ENCODE measurements at places on chromosomes 3 and 15. TPM values are rescaled to one million over a fixed set of nuclear protein-coding genes. Genes with fewer than 3 reads are reported as not detected.

The GNB4 gene
- polyA plus RNA-seq, result 0.26 TPM

The NDN gene
- polyA plus RNA-seq, result not detected

The SOX14 gene
- polyA plus RNA-seq, result not detected

The PPP1R14D gene
- not detected for polyA plus RNA-seq

The LRRIQ4 gene
- not detected for polyA plus RNA-seq

The CLSTN2 gene
- not detected for polyA plus RNA-seq

The FBXO22 gene
- polyA plus RNA-seq, result 13.8 TPM

The ATP2B2 gene
- not detected for polyA plus RNA-seq

The GP9 gene
- not detected for polyA plus RNA-seq

The MTHFS gene
- polyA plus RNA-seq, result 62.9 TPM

The TRPM1 gene
- polyA plus RNA-seq, result not detected

The CPNE9 gene
- polyA plus RNA-seq, result not detected

The CLRN1 gene
- polyA plus RNA-seq, result not detected

The WDR93 gene
- not detected for polyA plus RNA-seq

GRCh38 chr3:73808862-73809509 lies 184.2 kb upstream of the PDZRN3 start:
- no peak for DNase-seq
- H3K4me1 ChIP-seq, result no peaks in the 10 kb centered on the region
- H3K4me3 ChIP-seq, result no peak overlapping the region
- no peak overlapping the region for H3K27ac ChIP-seq
- H3K36me3 ChIP-seq, result no peaks in the 10 kb centered on the region

- H3K27ac ChIP-seq, result no peak overlapping the region
- no peak overlapping the region for H3K4me3 ChIP-seq
These were observed 1017.4 kb downstream of the SI start for GRCh38 chr3:164060923-164061322.

DNA sequence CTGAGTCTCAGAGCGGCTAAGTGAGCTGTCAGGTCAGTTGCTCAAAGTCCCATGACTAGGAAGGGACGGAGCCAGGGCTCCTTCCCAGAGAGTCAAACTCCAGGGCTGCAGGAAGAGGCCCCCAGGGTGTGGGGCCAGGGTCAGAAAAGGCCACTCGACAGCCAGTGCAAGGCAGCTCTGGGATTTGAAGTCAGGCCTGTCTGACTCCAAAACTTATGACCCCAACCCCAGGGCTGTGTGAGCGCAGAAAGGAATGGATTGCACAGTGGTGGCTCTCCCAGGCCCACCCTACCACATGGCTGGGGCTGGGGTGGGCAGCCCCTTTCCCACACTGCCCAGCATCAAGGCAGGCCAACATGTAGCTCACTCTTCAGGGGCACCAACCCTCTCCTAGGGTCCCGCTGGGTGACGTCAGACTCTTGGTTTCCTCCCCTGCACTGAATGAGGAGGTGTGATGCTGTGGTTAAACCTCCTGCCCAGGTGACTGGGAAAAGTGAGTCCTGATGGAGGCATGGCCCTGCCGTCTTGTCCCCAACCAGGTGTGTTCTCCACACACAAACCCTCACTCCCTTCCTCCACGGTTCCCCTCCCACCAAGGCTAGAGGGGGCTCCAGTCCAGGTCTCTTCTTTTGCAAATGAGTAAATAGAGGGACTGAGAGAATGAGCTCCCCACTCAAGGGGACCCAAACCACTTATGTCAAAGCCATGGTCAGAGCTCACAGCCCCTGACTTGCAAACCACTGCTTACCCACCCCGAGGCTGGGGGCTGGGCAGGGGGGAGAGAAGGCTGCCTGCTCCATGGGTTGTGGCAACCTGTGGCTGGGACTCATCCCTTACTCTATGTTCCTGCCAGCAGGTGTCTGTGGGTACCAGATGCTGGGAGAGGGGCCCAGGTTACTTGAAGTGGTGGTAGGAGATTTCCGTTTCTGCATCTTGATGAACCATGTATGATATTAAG lies 23.8 kb upstream of the CORO2B start:
- H3K36me3 ChIP-seq, result no peaks in the 10 kb centered on the region
- H3K4me3 ChIP-seq, result no peak overlapping the region
- H3K27ac ChIP-seq, result no peak overlapping the region

DNA sequence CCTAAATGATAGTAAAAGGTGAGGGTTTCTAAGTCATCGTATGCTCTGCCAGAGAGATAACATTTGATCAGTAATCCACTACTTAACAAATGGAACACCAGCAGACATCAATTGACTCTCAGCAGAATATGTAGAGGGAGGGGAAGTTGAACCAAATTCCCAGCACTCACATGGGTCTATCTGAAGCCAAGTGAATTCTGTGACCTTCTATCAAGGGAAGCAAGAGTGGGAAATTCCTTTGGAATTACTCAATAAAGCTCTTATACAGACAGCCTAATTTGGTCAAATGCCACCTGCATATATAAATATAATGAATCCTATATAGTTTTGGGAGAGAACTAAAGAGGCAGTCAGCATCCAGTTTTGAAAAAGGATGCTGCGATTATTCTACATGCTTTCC lies 15.8 kb upstream of the KCNMB2 start:
- H3K4me1 ChIP-seq, result no peaks in the 10 kb centered on the region
- no peak overlapping the region for H3K4me3 ChIP-seq
- H3K36me3 ChIP-seq, result no peaks in the 10 kb centered on the region
- no peak overlapping the region for H3K27ac ChIP-seq

DNA sequence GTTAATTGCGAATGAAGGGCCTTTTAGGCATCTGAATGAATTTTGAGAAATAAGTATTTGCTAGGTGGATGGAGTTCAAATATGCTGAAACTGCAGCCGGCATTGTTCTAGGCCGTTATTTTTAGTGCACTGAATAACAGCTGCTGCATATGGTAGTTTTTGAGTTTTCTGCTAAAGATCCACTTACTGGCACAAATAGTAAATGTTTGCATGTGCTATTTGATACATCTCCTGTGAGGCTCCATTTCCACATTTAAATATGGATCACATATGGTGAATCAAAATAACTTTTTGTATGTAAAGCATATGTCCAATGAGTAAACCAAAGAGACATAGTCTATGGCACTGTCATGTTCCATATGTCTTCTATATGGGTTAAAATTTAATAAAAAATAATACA lies 56.7 kb upstream of the CNTN4 start:
- no peaks in the 10 kb centered on the region for H3K4me1 ChIP-seq
- no peak overlapping the region for H3K4me3 ChIP-seq
- DNase-seq, result no peak
- H3K27ac ChIP-seq, result no peak overlapping the region
- no peaks in the 10 kb centered on the region for H3K27me3 ChIP-seq

GRCh38 chr3:117128872-117129271 lies 419.3 kb downstream of the TUSC7 start:
- no peaks in the 10 kb centered on the region for H3K36me3 ChIP-seq
- H3K4me3 ChIP-seq, result no peak overlapping the region
- no peak overlapping the region for H3K27ac ChIP-seq
- DNase-seq, result no peak
- H3K4me1 ChIP-seq, result no peaks in the 10 kb centered on the region

- no peak overlapping the region for H3K4me3 ChIP-seq
- H3K27me3 ChIP-seq, result no peaks in the 10 kb centered on the region
- no peaks in the 10 kb centered on the region for H3K4me1 ChIP-seq
These were observed 201.7 kb downstream of the GAP43 start for GRCh38 chr3:115825046-115825445.

DNA sequence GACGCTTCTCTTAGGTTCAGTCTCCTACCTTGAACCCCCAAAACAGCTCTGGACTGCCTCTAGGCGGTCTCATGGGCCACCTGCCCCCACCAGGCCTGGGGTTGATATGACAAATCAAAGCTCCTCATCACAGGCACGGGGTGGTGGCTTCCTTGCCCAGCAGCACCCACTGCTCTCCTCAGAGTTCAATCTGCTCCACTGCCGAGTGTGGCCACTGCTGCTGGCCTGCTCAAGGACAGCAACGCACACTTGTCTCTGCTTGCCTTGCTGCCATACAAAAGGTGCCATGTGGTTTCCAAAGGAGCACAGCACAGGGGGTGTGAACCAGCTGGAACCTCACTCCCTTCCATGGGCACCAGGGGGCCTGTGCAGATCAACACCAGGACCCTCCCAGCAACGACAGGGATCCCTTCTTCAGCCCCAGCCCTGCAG lies 10.2 kb downstream of the KBTBD13 start:
- no peaks in the 10 kb centered on the region for H3K36me3 ChIP-seq
- H3K4me3 ChIP-seq, result no peak overlapping the region
- H3K27me3 ChIP-seq, result no peaks in the 10 kb centered on the region
- no peak overlapping the region for H3K27ac ChIP-seq
- no peak for DNase-seq

- H3K36me3 ChIP-seq, result no peaks in the 10 kb centered on the region
- H3K4me1 ChIP-seq, result no peaks in the 10 kb centered on the region
- no peaks in the 10 kb centered on the region for H3K27me3 ChIP-seq
- no peak overlapping the region for H3K4me3 ChIP-seq
- H3K27ac ChIP-seq, result no peak overlapping the region
- no peak for DNase-seq
These were observed 3.4 kb downstream of the TIMP4 start for GRCh38 chr3:12155264-12155663.

GRCh38 chr15:65883571-65883970 lies 14.3 kb downstream of the RAB11A start:
- DNase-seq, result no peak
- H3K4me3 ChIP-seq, result no peak overlapping the region
- peaks cover 65% of the 10 kb centered on the region for H3K4me1 ChIP-seq
- no peaks in the 10 kb centered on the region for H3K27me3 ChIP-seq
- no peak overlapping the region for H3K27ac ChIP-seq

DNA sequence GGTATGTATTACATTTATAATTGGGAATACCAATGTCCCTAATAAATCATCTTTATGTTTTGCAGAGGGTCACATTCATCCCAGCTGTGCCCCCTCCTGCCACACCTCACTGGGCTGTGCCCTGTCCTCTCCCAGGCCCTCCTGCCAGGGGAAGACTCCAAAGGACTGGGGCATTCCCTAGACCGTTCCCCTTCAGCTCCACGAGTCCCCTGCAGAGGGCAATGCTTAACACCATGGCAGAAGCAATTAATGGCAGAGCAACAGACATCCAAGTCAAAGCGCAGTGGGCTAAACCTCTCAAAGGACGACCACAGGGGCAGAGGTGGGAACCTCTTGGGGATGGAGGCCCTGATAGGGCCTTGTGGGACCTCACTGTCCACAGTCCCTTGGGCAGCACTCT lies 71.3 kb upstream of the SEC13 start:
- no peaks in the 10 kb centered on the region for H3K27me3 ChIP-seq
- no peak overlapping the region for H3K4me3 ChIP-seq
- no peak for DNase-seq

DNA sequence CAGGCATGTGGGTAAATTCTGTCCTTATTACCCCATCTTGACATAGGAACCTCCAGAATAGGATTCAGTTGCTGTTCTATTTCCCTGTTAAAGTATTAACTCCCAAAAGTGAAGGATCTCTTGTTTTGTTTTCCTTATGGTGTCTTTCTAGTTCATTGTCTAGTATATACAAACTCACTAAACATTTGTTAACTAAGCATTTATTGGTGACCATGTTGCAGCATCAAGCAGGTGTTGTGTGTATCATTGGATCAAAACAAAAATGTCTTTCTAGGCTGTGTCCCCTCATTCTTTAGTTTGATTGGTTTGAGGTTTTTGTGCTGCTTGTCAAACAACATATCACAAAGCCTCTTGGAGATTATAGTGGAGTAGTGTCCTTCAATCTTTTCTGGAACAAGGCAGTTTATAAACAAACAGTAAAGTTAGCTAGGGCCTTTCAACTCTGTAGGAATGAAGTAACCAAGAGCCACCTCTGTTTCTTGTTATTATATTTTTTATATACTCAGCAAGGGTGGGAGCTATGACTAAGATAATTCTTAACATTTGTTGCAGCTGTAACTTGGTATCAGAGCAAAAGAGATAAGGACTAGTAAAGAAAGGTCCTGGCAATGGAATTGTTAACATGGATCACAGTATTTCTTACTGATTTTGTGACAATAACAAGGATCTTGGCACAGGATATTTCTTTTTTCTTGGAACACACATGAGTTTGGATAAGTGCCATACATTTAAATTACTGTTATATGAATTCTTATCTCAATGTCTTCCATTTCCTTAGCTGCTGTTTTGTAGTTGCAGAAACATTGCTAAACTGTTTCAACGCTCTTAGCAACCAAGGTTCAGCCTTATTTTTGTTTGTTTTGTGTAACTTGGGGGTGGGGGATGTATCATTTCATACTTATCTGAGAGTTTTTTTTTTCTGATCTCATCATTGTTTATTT lies 49.3 kb downstream of the TMOD3 start:
- no peak overlapping the region for H3K4me3 ChIP-seq
- H3K4me1 ChIP-seq, result peaks cover 16% of the 10 kb centered on the region
- H3K36me3 ChIP-seq, result no peaks in the 10 kb centered on the region
- no peaks in the 10 kb centered on the region for H3K27me3 ChIP-seq
- H3K27ac ChIP-seq, result no peak overlapping the region

- DNase-seq, result no peak
- H3K27ac ChIP-seq, result no peak overlapping the region
- no peaks in the 10 kb centered on the region for H3K27me3 ChIP-seq
- no peak overlapping the region for H3K4me3 ChIP-seq
- H3K4me1 ChIP-seq, result no peaks in the 10 kb centered on the region
These were observed 216.7 kb upstream of the CFAP20DC start for GRCh38 chr3:59266551-59266950.

GRCh38 chr3:7876741-7877297 lies 624.8 kb upstream of the LMCD1 start:
- H3K36me3 ChIP-seq, result no peaks in the 10 kb centered on the region
- DNase-seq, result peak; percentile 81
- no peak overlapping the region for H3K4me3 ChIP-seq
- H3K4me1 ChIP-seq, result peaks cover 33% of the 10 kb centered on the region
- no peaks in the 10 kb centered on the region for H3K27me3 ChIP-seq

GRCh38 chr3:30649572-30650318 lies 43.3 kb downstream of the TGFBR2 start:
- H3K36me3 ChIP-seq, result peaks cover 49% of the 10 kb centered on the region
- no peak for DNase-seq
- no peaks in the 10 kb centered on the region for H3K27me3 ChIP-seq
- H3K4me3 ChIP-seq, result no peak overlapping the region
- H3K27ac ChIP-seq, result no peak overlapping the region

- H3K27me3 ChIP-seq, result peaks cover 41% of the 10 kb centered on the region
- H3K27ac ChIP-seq, result no peak overlapping the region
- H3K4me1 ChIP-seq, result peaks cover 22% of the 10 kb centered on the region
- no peak overlapping the region for H3K4me3 ChIP-seq
- H3K36me3 ChIP-seq, result no peaks in the 10 kb centered on the region
These were observed 2.3 kb downstream of the UACA start for GRCh38 chr15:70761046-70761445.

GRCh38 chr3:123285931-123286307 lies 84.2 kb downstream of the SEC22A start:
- H3K27ac ChIP-seq, result no peak overlapping the region
- H3K4me3 ChIP-seq, result no peak overlapping the region
- H3K36me3 ChIP-seq, result no peaks in the 10 kb centered on the region
- no peaks in the 10 kb centered on the region for H3K4me1 ChIP-seq

GRCh38 chr3:101865751-101866509 lies 16.6 kb downstream of the NFKBIZ start:
- H3K27ac ChIP-seq, result no peak overlapping the region
- no peaks in the 10 kb centered on the region for H3K4me1 ChIP-seq

- no peaks in the 10 kb centered on the region for H3K36me3 ChIP-seq
- H3K27me3 ChIP-seq, result no peaks in the 10 kb centered on the region
- H3K4me3 ChIP-seq, result no peak overlapping the region
- no peaks in the 10 kb centered on the region for H3K4me1 ChIP-seq
These were observed 110.6 kb downstream of the P2RY1 start for GRCh38 chr3:152945556-152945955.

GRCh38 chr15:36175741-36176291 lies 403.6 kb upstream of the CDIN1 start:
- no peak overlapping the region for H3K4me3 ChIP-seq
- H3K27me3 ChIP-seq, result no peaks in the 10 kb centered on the region
- no peak overlapping the region for H3K27ac ChIP-seq
- H3K36me3 ChIP-seq, result no peaks in the 10 kb centered on the region
- H3K4me1 ChIP-seq, result no peaks in the 10 kb centered on the region
